ENCODE measurements at places on chromosomes 4 and X.
A peak's percentile ranks its signal among the peaks of the same experiment; 100 is the strongest.

GRCh38 chrX:31652650-31653049 is 580.8 kb upstream of the FTHL17 start:
- H3K4me1 ChIP-seq, result no peaks in the 10 kb centered on the region
- no peaks in the 10 kb centered on the region for H3K36me3 ChIP-seq
- no peak overlapping the region for H3K4me3 ChIP-seq
- DNase-seq, result no peak

- no peak overlapping the region for H3K27ac ChIP-seq
- no peaks in the 10 kb centered on the region for H3K27me3 ChIP-seq
- no peaks in the 10 kb centered on the region for H3K4me1 ChIP-seq
- no peak for DNase-seq
- no peaks in the 10 kb centered on the region for H3K36me3 ChIP-seq
These were observed 110.8 kb upstream of the PACRGL start for GRCh38 chr4:20589436-20589835.

GRCh38 chr4:186765138-186765537 is 41.5 kb upstream of the FAT1 start:
- no peaks in the 10 kb centered on the region for H3K27me3 ChIP-seq
- peaks cover 4% of the 10 kb centered on the region for H3K4me1 ChIP-seq
- H3K27ac ChIP-seq, result no peak overlapping the region
- H3K4me3 ChIP-seq, result no peak overlapping the region
- H3K36me3 ChIP-seq, result no peaks in the 10 kb centered on the region

GRCh38 chr4:152843481-152844090 is 63.8 kb downstream of the ARFIP1 start:
- H3K36me3 ChIP-seq, result no peaks in the 10 kb centered on the region
- no peak overlapping the region for H3K27ac ChIP-seq
- no peaks in the 10 kb centered on the region for H3K27me3 ChIP-seq
- no peak overlapping the region for H3K4me3 ChIP-seq
- no peak for DNase-seq

DNA sequence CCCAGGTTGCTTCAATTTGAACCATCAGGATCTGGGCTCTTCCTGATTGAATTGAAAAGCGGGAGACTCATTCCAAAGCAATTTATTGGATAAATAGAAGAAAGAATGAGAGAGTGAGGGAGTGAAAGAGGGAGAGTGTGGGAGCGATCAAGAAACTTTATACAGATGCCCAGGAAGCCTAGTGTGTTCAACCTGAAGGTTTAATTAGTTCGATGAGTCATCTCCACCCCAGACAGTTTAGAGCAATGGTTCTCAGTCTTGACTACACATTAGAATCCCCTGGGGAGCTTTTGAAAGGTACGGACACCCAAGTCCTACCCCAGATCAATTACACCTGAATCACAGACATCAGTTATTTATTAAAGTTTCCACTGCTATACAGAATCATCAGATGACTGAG is 61.5 kb downstream of the GEMIN8 start:
- H3K4me1 ChIP-seq, result no peaks in the 10 kb centered on the region
- no peaks in the 10 kb centered on the region for H3K36me3 ChIP-seq
- no peak for DNase-seq
- H3K27me3 ChIP-seq, result no peaks in the 10 kb centered on the region
- H3K27ac ChIP-seq, result no peak overlapping the region
- H3K4me3 ChIP-seq, result no peak overlapping the region

DNA sequence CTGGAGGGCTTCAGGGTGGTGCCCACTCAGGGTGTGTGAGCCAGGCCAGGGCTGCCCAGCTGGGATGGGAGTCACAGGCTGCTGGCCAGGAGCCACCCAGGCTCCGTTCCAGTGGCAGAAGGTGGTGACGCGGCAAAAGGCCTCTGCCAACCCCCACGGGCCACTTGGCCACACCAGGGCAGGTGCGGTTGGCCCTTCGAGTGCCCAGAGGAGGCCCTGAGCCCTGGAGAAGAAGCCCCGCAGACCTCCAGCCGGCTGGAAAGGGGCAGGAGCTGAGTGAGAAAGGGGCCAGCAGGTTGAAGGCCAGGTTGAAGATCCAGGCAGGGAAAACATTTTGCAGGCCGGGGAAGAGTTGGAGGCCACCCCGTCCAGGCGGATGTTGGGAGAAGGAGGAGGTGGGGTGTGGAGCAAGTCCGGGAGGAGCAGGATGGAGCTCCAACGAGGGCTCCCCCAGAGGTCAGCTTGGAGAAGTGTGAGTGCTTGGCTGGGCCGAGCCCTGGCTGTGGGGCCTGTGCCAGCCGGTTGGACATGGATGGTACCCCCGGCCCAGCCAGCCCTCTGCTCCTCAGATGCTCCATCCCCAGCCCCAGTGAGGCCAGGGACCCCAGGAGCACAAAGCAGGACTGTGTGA is 2.8 kb upstream of the CPLX1 start:
- H3K36me3 ChIP-seq, result no peaks in the 10 kb centered on the region
- no peak overlapping the region for H3K4me3 ChIP-seq

DNA sequence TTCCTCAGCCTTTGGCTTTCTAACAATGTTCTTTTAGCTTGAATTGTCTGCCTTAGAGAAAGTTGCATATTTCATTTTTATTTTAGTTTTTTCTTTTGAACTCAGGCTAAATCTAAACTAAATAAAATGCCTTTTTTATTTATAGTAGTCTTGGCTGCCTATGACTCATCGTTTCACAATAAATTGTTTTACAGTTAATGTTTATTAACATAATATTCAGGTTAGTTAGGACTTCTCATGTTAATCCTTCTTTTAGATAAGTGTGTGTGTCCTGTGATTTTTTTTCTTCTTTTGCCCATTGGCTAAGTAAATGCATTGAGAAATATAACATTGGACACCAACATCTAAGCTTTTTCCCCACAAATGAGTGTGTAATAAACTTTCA is 1.6 kb downstream of the RP2 start:
- no peak overlapping the region for H3K27ac ChIP-seq
- peak overlapping the region; percentile 73 for H3K4me3 ChIP-seq

GRCh38 chr4:14620567-14621141 is 381.6 kb upstream of the CPEB2 start:
- no peak for DNase-seq
- no peaks in the 10 kb centered on the region for H3K27me3 ChIP-seq

- H3K4me3 ChIP-seq, result no peak overlapping the region
- no peaks in the 10 kb centered on the region for H3K36me3 ChIP-seq
- no peak overlapping the region for H3K27ac ChIP-seq
- H3K4me1 ChIP-seq, result no peaks in the 10 kb centered on the region
These were observed 199.9 kb downstream of the SHOX start for GRCh38 chrX:830532-830931.

DNA sequence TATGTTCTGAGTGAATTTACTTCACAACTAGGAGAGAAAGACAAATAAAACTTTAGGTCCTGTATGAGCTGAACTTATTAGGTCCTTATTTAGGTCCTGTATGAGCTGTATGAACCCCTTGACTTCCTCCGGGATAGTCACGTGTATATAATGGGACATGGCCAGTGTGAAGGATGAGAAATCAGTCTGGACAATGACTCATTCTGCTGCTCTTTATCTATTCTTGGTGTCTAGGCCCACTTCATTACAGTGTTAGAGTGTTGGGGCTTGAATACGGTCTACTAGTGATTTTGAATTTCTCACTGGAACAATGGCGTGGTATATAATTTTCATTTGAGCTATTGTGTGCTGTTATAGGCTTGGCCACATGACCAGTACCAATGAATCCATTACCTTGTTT is 21.9 kb downstream of the STK26 start:
- H3K27ac ChIP-seq, result no peak overlapping the region
- DNase-seq, result no peak
- H3K27me3 ChIP-seq, result no peaks in the 10 kb centered on the region
- no peaks in the 10 kb centered on the region for H3K4me1 ChIP-seq
- H3K36me3 ChIP-seq, result no peaks in the 10 kb centered on the region
- no peak overlapping the region for H3K4me3 ChIP-seq
